ENCODE measurements at places on chromosomes 16 and 17. TPM values are rescaled to one million over a fixed set of nuclear protein-coding genes. Genes with fewer than 3 reads are reported as not detected.

DNA sequence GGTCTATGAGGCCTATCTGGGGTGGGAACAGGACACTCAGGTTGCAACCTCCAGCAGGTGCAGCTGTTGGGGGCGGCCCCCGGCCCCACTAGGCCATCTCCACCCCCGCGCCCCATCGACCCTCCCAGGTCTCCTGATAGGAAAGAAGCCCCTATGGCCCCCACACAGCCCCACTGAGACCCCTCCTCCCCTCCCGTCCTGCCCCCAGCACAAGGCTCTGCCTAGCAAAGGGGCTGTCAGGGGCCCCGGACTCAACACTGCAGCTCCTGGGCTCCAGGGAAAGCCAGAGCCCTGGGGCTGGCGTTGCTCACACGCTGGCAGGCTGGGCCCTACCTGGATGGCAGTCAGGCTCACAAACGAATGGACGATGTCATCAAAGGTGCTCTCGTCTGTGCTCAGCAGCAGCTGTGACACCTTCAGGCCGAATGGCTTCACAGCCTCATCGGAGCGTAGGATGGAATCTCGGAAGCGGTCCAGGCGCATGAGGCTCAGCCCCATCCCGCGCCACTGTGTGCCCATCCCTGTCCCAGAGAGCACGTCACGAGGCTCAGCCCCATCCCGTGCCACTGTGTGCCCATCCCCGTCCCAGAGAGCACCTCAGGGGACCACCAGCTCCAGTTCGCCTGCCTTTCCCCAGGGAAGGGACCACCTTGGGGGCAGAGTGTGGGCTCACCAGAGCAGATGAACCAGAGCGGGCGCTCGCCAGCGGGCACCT, 7.3 kb downstream of the FASN start:
- DNase-seq: no peak

DNA sequence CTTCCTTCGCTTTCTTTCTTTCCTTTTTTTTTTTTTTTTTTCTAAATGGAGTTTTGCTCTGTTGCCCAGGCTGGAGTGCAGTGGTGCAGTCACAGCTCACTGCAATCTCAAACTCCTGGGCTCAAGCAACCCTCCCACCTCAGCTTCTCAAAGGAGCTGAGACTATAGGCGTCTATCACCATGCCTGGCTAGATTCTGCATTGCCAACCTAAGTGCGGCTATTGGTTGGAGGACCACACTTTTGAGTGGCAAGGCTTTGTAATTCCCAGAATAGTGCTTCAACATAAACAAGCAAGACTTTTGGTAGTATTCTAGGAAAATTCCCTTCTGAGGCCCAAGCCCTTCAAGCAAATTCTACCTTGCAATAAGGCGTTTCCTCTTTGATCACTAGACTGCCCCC, 107.8 kb downstream of the YPEL2 start:
- DNase-seq: no peak

- DNase-seq: no peak
Observed at GRCh38 chr17:52885882-52886281, 727.4 kb upstream of the CA10 start.

GRCh38 chr17:58039975-58040374, 32.9 kb upstream of the SRSF1 start:
- no peak for DNase-seq

DNA sequence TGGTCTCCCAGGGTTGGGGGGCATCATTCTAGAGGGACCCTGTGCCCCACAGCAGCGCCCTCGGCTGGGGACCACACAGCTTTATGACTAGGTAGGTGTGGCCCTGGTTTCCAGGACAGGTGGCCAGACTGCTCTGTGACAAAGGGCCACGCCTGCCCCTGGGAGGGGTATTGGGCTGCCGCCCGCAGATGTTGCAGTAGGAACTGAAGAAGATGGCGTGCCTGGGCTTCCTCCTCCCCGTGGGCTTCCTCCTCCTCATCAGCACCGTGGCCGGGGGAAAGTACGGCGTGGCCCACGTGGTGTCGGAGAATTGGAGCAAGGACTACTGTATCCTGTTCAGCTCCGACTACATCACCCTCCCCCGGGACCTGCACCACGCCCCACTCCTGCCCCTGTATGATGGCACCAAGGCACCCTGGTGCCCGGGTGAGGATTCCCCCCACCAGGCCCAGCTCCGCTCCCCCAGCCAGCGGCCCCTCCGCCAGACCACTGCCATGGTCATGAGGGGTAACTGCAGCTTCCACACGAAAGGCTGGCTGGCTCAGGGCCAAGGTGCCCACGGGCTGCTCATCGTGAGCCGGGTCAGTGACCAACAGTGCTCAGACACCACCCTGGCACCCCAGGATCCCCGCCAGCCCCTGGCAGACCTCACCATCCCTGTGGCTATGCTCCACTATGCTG, at the start of gene SPPL2C:
SPPL2C (plus strand) TSS at position 187 of the 681 bp plus-strand sequence; CDS start at position 213, 26 bp downstream.
- no peak for DNase-seq

- no peak for DNase-seq
Observed at GRCh38 chr17:83196366-83196765, 117.0 kb downstream of the METRNL start.

DNA sequence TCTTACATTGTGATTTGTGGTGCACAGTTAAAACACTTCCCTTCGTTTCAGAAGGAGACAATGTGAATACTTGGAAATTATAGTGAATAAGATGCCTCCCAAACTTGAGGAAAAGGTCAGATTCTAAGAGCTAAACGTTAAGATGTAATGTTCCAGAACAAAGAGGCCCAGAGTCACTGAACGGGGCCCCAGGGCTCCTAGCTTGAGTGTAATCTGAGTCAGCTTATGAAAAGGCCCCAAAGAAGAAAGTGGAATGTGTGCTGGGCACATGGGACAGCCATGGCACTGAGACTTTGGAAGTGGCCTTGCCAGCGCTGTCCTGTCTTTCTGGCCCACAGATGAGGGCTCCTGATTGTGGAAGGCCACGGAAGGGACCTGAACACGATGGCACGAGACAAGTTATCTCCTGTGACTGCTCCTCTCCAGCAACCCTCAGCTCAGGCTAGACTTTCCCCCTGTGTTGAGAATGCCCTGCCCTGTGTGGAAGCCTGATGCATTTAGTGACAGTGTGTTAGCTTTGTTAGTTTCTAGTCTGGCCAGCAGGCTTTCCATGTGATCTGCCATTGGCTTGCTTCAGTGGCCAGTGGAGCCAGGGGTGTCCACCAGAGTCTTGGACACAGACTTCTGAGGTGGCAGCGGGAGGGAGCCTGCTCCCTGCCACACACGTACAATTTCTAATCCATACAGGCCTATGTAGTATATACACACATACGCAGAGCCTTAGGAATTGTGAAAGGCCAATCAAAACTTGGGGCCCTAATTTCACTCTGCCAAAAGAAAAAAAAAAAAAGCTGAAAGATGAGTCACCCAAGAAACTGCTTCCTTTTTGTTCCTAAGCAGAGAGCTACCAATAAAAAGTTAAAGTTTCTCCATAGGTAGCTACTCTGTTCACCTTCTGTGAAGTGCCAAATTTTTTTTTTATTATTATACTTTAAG, 13.1 kb downstream of the SPATA33 start:
- DNase-seq: no peak

The ABI3 gene
- 43.2 TPM for polyA plus RNA-seq

The ZNF598 gene
- 1.4 TPM for polyA plus RNA-seq

The GAS7 gene
- 91.9 TPM for polyA plus RNA-seq

The RBFOX1 gene
- not detected for polyA plus RNA-seq

The ANKRD40CL gene
- not detected for polyA plus RNA-seq

The PYDC1 gene
- not detected for polyA plus RNA-seq
